Activated CD4-positive, alpha-beta T cell treated with anti-CD3 and anti-CD28 coated beads for 36 hours (primary cell): ENCODE measurements at places on chromosomes 6 and 20. TPM values are rescaled to one million over a fixed set of nuclear protein-coding genes. Genes with fewer than 3 reads are reported as not detected.

DNA sequence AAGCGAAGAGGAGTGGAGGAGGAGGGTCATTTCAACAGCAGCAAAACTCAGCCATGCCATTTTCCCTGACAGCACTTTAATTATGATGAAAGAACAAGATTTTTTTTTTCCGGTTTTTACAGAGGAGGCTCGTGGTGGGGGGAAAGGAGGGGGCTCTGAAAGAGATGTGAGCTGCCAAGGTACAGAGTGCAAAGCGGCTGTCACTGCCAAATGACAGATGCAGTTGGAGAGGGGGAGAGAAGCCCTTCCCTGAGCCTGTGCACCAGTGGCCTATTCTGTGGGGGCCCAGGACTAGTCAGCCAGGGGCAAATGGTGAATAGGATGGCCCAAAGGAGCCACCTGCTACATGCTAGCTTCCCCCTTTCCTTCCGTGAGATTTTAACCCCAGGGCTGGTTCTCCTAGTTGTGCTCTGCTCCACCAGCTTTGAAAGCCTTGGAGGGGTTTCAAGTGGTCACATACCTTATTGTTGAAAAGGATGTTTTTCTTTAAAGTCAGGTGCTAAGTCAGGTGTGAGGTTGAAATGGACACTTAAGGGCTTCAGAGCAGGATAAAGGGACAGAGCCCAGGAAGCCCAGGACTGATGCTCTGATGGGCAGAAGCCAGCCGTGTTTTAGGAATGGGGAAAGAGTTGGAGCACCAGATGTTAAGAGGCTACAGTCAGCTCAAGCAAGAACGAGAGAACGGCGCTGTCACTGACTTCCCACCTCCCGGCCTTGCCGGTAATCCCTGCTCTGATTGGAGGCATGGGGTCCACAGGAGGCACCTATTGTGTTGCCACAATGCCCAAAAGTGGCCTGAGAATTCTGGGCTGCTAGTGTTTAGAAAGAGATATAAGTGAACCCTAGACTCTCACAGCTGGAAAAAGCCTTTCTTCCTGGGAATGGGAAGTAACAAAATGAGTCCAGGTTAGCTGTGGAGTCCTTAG is 24.8 kb downstream of the GNAS start:
- DNase-seq = no peak

GRCh38 chr20:46808565-46808964 is 86.1 kb upstream of the EYA2 start:
- DNase-seq = no peak

Gene GJA10
- total RNA-seq = not detected

GRCh38 chr20:46202766-46203509 is 84.8 kb downstream of the CD40 start:
- no peak for DNase-seq

GRCh38 chr6:77987035-77987384 is 334.2 kb downstream of the MEI4 start:
- no peak for DNase-seq

Gene MRPS18B
- total RNA-seq = 114 TPM

- DNase-seq = no peak
Measured at GRCh38 chr20:3084283-3084985, at the start of gene AVP. TSS of gene AVP (minus strand) at chr20:3084724. CDS start at chr20:3084674, 50 bp downstream.

DNA sequence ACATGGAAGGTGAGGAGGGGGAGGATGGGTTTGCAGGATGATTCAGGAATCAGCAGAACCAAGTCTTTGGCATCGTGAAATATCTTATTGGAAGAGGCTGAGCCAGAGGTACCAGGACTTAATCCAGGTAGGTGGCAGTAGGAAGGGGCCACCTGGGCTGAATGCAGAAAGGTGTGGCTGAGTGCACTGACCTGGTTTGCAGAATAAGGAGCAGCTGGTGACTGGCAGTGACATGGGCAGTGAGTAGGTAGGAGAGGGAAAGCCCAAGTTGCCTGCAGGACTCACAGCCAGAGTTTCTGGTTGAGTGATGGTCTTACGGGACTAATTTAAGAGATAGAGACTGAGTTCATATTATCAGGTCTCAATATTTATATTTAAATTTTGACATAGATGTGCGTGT is 1.1 kb upstream of the PBOV1 start:
- DNase-seq = no peak

DNA sequence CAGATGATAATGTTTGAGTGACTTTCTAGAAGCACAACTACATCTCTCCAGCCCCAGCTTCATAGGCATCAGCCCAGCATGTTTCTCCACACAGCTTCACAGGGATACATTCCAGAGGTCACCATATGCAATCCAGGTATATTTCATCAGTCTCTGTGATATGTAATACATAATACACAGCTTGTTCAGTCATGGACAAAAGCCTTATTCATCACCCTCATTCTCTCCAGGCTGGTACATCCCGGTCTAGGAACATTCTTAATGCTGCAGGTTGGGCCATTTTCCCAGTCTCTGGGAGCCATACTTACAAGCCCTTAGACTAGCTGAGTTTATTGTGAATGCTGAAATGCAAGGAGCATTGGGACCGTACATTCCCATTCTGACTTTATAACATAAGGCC is 169.4 kb downstream of the TMEM200A start:
- no peak for DNase-seq

Gene TNFRSF6B
- 0.21 TPM for total RNA-seq

Gene RFX6
- total RNA-seq = not detected

DNA sequence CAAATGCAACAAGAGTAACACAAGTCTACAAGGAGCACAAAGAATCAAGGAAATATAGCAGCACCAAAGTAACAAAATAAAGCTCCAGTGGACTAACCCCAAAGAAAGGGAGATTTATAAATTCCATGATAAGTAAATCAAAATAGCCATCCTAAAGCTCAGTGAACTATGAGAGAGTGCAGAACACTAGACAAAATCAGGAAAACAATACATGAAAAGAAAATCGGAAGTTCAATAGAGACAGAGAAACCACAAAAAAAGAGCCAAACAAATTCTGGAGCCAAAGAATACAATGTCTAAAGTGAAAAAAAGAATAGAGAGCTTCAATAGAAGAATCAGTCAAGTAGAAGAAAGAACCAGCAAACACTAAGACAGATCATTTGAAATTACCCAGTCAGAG is 247.3 kb upstream of the TENT5A start:
- no peak for DNase-seq

DNA sequence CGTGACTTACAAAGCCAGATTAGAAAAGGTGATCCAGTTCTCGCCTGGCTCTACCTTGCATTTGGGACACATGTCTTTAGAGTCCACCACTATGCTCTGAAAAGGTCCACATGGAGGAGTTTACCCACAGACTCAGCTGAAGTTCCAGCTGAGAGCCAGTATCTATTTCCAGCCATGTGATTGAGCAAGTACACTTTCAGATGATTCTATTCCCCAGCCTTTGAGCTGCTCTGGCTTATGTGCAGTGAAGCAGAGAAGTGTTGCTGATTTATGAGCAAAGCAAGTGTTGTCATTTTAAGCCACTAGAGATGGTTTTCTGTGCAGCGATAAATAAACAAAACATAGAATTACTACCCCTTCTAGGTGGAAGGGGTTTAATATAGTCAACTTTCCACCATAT is 520.8 kb upstream of the RNF217 start:
- DNase-seq = no peak

Gene GATA5
- total RNA-seq = not detected

Gene OR2H1
- not detected for total RNA-seq

DNA sequence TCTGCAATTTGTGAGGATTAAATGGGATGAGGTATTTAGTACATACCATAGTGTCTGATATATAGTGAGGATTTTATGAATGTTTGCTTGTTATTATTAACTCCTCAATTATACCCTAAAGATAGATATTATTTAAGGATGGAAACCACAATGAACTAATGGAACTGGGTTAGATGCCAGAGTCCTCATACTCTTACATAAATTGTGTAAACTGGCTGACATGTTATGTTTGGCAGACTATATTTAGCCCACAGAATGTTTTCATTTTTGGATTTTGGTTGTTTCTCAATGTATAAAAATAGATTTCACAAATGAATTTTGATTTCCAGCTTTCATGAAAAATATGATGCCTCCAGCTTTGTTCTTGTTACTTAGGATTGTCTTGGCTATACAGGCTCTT is 37.6 kb downstream of the HTR1B start:
- DNase-seq = no peak

DNA sequence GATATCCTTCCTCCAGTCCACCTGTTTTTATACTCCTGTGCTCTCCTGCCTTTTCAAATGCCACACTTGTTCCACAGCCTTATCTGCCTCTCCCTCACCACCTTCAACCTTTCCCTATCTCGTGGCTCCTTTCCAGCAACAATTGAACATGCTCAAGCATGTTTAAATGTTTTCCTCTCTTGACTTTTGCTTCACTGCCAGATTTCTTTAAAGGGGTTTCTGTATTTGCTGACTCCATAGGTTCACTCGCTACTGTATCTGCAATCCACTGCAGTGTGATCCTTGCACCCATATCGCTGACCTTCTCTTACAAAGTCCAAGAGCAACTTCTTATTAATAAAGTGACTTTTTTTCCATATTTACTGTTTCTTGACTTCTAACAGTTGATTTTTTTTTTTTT is 11.2 kb upstream of the GMNN start:
- no peak for DNase-seq

Gene ZBTB46
- 1.3 TPM for total RNA-seq

GRCh38 chr20:56949318-56949717 is 317.1 kb downstream of the BMP7 start:
- no peak for DNase-seq

Gene E2F1
- 50.9 TPM for total RNA-seq

GRCh38 chr20:21109144-21109543 is 3.0 kb upstream of the LINC00237 start:
- DNase-seq = no peak

Gene ARMC12
- total RNA-seq = 3.0 TPM
